Renal cortical epithelial cell (primary cell): ENCODE measurements at places on chromosomes 6 and 20. TPM values are rescaled to one million over a fixed set of nuclear protein-coding genes. Genes with fewer than 3 reads are reported as not detected.

The SLC17A2 gene
- total RNA-seq: 0.30 TPM in 1 of 2 replicates, not detected in the other

The CYP21A2 gene
- total RNA-seq: 0.20 TPM in 1 of 2 replicates, not detected in the other

DNA sequence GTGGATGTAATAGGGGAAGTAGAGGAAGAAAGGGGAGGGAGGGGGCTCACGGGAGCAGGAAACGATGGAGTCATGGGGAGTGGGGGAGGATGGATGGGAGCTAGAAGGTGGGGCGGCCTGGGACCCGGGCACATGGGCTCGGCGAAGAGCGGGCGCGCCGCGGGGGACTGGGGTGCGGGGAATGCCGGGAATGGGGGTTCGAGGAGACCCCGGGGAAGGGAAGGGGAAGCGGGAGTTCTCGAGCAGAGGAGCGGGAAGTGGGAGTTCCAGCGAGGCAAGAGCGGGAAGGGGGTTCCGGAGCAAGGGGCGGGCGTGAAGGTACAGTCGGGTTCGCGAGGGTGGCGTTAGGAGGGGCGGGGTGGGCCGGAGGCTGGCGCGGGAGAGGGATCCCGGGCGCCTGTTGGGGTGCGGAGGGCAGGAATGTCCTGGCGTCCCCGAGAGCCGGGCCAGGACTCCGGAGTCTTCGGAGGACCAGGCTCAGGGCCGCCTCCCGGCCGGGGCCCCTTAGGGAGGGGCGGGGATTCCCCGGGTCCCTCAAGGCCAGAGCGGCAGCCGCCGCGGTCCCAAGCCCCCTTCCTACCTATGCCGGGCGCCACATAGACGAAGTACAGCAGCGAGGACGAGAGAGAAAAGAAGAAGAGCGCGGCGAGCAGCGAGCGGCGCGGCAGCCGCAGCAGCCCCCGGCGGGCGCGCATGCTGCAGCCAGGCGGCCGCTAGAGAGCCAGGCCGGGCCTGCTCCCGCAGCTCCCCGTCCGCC is 504 bp downstream of the B4GALT5 start:
- DNase-seq: no peak

DNA sequence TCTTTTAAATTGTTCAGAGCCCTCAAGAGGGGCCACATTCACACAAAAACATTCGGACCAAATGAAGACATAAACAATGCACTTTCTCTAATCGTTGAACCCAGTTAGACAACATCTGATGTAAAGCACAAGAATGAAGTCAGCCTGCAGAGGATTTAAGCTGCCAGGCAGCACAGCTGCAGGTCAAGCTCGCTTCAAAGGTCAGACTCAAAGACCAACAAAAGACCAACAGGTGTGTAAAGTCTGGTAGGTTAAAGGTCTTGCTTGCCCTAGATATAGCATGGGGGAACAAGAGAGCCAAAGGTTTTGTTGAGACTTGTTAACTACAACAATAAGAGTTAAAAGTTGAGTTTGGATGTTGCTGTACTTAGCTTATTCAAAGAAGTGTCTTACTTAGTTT is 26.7 kb upstream of the MYLIP start:
- DNase-seq: no peak

DNA sequence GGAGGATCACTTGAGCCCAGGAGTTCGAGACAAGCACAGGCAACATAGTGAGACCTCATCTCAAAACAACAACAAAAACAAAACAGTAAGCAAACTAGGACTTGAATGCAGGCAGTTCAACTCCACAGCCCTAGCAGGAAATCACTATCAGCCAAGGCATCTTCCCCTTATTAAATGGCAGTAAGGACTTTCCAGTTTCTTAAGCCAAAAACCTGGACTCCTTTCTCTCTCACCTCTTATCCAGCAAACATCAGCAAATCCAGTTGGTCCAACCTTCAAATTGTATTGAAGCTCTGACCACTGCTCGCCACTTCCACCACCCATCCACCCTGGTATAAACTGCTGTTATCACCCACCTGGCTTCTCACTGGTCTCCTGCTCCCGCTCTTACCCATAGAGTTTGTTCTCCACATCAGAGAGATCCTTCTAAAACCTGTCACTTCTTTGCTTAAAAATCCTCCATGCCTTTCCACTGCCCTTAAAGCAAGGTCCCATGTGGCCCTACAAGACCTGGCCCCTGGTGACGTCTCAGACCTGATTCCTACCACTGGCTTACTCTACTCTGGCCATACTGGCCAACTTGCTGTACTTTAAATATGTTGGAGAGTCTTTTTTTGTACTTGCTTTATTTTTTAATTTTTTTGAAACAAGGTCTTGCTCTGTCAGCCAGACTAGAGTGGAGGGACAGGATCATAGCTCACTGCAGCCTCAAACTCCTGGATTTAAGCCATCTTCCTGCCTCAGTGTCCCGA is 27.6 kb downstream of the BCL2L1 start:
- DNase-seq: no peak

DNA sequence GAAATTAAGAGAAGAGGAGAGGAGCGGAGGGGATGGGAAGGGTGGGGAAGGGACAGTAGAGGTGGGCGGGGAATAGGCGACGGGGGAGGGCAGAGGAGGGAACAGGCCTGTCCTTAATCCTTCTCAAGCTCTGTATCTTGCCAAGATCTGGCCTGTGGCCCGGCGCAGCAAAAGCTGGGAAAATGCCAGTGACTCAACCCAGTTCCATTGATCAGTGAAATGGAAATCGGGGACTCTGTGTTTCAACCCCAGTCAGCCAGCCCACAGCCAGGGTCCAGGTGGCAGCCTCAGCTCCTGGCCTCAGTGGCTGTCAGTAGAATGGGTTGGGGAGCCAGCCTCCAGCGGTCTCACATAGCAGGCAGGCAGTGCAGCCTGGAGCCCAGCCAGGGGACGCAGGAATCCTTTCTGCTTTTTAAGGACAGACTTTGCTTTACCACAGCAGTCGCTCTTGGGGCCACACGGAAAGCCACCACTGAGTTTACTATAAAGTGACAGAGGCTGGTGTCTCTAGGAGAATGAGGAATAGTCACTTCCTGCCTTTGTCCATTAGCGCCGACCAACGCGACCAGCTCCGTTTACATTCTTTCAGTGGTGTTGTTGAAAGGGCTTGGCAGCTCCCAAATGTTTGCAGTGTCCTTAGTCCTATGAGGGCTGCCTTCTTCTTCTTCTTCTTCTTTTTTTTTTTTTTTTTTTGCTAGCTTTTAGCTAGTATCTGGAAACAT is 128.0 kb downstream of the RIN2 start:
- DNase-seq: peak; percentile 64

- DNase-seq: no peak
Measured at GRCh38 chr20:45873409-45874103, 7.5 kb upstream of the ZSWIM1 start.
